CD4-positive, alpha-beta T cell treated with Interleukin-12 subunit alpha and Interleukin-12 subunit beta, for 1 hour (primary cell): ENCODE measurements at places on chromosomes 12 and 14.

DNA sequence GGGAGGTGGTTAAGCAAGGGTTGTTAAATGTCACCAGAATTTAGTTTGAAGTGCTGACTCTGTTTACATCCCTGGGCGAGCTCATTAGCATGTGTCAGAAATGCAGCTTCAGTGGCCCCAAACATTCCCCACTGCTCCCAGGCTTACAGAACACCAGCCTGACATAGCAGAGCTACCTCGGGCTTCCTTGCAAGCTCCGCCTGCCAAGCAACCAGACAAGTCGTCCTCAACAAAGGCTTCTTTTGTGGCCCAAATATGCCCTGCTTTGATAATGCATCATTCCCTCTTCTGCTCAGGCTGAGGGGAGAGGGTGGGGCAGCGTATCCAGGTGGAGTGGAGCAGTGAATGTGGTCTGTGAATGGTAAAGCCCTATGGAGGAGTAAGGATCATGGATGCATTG lies 28.0 kb downstream of the ERH start:
- no peak for DNase-seq

- no peak for DNase-seq
Measured at GRCh38 chr12:31591380-31591901, 505 bp upstream of the DENND5B start.

DNA sequence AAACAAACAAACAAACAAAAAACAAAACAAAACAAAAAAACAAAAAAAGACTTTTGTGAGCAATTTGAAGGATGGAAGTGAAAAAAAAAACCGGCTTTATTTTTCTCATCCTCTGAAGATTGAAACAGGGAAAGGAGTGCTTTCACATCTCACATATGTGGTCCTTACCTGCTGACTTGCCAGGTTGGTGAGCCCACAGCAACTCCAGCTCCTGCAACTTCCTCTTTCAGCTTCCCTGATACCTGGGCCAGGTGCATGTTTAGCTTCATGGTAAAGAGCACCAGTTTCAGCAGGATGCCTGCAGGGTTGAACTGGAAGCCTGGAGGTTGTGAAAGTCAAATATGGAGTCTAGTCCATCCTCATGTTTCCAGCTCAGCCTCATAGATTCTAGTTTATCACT lies 221.2 kb upstream of the OTX2 start:
- DNase-seq: no peak

DNA sequence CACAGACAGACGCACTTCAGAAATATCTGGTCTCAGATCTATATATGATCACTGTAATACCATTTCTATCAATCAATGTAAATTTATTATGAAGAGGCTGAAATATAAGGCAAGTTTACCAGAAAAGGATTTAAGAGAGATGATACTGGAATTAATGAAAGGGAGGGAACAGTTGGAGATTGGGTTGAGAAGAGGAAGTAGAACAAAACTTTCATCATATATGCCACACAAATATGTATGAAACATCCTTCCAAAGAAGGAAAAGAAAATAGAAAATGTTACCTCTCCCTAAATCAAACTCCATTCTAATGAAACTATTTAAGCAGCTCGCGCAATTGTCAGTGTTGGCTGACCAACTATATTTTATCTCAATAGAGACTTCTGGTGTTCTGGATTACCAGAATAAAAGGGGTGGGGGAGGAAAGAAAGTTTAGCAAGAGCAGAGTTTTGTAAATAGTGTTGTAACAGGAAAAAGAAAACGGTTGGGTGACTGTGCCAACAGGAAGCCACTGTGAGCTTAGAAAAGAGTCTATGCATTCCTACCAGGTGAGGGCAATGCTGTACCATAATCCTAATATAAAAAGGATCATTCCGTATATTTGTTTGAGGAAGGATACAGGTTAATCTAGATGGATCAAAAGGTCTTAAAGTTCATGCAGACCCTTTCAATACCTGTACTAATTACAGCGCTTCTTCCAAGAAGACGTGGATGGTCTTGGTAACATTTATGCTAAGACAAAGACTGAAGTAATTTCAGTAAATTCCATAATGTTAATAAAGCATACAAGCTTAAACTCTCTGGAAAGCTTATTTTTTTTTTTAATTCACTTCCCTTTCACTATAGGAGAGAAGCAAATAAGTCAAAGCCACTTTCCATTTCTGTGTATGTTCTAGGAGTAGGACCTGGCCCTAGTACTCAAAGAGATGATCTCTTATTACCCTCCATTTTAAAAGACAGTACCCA lies 14.5 kb upstream of the LLPH start:
- DNase-seq: no peak

- DNase-seq: no peak
Measured at GRCh38 chr14:75277815-75278421, 710 bp upstream of the FOS start.

DNA sequence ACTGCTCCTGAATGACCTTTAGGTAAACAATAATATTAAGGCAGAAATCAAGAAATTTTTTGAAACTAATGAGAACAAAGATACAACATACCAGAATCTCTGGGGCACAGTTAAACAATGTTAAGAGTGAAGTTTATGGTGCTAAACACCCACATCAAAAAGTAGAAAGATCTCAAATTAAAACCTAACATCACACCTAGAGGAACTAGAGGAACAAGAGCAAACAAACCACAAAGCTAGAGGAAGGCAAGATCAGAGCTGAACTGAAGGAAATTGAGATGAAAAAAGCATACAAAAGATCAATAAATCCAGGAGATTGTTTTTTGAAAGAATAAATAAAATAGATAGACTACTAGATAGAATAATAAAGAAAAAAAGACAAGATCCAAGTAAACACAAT lies 7.2 kb downstream of the OR8S1 start:
- no peak for DNase-seq

DNA sequence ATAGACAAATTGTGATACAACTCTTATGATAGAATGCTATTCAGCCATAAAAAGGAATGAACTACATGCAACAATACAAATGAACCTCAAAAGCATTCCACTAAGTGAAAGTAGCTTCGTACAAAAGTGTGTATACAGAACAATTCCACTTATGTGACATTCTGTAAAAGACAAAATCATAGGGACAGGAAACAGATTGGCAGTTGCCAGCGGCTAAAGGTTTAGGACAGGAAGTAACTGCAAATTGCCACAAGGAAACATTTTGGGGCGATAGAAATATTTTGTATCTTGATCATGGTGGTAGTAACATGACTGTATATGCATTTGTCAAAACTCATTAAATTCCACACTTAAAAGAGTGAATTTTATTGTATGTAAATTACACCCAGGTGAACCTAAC lies 113.4 kb downstream of the CAPZA3 start:
- DNase-seq: no peak

DNA sequence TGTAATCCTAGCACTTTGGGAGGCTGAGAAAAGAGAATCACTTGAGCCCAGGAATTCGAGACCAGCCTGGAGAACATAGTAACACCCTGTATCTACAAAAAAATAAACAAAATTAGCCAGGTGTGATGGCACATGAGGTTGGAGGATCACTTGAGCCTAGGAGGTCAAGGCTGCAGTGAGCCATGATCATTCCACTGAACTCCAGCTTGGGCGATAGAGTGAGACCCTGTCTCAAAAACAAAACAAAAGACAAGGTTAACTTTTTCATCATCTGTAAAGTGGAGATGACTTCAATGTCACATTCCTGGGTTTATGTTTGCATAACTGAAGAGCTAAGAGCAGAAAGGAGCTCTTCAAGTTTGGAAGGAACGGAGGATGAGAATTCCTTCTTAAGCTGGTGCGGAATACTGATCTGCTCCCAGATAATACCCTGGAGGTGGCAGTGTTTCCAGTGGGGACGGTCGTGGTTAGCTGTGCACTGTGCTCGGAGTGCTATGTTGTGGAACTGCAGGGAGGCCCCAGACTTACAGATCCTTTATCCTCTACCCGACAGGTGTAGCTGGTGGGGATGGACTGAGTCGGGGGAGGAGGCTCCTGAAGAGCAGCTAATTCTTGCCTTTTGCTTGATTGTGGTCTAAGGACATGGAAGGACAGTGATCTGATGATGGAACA lies 22.5 kb upstream of the BICD1 start:
- DNase-seq: no peak
